ENCODE measurements at places on chromosomes 11 and 22.
A peak's percentile ranks its signal among the peaks of the same experiment; 100 is the strongest.

DNA sequence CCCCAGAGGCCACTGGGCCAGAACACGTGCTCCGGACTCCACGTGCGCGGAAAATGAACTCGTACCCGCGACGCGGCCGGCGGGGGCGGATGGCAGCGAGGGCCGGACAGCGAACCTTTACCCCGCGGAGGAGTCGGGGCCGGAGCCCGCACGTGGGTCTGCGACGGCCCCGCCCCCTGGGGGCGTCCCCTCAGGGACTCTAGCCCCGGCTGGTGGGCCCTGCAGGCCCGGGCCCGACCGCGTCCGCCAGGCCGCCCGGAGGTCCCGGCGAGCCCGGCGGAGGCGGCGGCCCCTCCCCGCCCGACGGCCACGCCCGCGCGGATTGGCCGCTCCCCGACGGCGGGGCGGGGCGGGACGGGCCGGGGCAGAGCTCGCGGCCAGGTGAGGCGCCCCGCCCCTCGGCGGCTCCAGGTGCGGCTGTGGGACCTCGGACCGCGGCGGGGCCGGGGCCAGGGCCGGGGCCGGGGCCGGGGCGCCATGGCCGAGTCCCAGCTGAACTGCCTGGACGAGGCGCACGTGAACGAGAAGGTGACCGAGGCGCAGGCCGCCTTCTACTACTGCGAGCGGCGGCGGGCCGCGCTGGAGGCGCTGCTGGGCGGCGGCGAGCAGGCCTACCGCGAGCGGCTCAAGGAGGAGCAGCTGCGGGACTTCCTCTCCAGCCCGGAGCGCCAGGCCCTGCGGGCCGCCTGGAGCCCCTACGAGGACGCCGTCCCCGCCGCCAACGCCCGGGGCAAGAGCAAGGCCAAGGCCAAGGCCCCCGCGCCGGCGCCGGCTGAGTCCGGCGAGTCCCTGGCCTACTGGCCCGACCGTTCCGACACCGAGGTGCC is at the start of gene FAM83F:
Gene FAM83F (plus strand): TSS at position 389 of the 827 bp plus-strand sequence. CDS start 89 bp downstream, at position 478.
- DNase-seq = no peak

- DNase-seq = no peak
These were observed 53.6 kb upstream of the INCENP start for GRCh38 chr11:62069986-62070919.

GRCh38 chr11:96067160-96067559 is 143.3 kb upstream of the MTMR2 start:
- no peak for DNase-seq

GRCh38 chr22:32426881-32427280 is 14.8 kb upstream of the RTCB start:
- no peak for DNase-seq

DNA sequence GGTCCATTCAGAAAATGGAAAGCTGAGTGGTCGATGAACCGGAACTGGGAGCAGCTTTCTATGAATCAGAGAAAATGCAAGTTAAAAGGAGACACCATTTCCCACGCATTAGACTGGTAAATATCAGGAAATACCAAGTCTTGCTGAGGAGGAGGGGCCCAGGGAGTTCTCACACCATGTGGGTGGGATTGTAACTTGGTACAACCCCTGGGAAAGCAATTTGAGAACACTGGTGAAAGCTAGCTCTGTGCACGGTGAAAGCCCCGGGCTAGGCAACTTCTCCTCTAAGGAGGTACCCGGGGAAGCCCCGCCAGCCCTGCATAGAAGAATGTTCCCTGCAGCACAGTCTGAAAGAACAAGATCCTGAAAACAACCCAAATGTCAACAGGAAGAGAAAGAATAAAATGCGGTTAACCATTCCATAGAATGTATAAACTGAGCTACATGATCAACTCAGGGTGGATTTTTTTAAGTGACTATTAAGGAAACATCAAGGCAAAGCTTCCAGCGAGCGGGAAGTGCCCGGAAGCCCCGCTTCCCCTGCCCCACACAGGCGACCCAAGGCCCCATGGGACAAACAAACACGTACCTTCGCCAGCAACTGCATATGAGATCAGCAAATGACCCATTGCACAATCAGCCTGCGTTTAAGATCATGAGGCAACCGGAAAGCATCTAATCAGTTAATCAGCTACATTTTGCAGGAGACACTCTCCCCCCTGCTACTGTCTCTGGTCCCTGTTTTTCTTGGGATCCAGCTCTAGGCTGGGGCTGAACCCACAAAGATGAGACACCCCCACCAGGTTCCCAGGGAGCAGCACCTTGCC is 11.3 kb downstream of the SHANK2 start:
- peak; percentile 51 for DNase-seq

GRCh38 chr11:123338997-123339752 is 90.9 kb upstream of the GRAMD1B start:
- DNase-seq = no peak

- peak; percentile 45 for DNase-seq
These were observed 537.1 kb downstream of the INSC start for GRCh38 chr11:15651816-15652215.

DNA sequence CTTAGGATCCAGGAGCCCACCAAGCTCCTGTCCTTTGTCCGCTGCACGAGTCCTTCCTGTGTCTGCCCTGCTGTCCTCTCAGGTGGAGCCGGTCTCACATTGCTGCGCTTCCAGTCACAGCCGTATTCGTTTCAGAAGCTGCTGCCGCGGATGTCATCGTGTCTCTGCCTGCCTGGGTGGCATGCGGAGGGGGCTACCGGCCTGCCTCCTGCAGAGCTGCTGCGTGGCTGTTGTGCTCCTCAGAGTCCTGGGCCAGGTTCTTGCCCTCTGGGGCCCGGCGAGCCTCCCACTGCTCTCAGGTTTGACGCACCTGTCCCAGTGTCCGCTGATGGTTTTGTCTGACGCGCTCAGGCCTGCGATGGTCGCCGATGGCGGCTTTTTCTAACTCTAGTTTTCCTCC is 254.2 kb downstream of the TBC1D22A start:
- no peak for DNase-seq
